Right cardiac atrium (tissue), 5 donors: ENCODE measurements at places on chromosomes 2 and 18.

GRCh38 chr2:104434966-104435365 lies 418.9 kb upstream of the POU3F3 start:
- DNase-seq, result no peak

DNA sequence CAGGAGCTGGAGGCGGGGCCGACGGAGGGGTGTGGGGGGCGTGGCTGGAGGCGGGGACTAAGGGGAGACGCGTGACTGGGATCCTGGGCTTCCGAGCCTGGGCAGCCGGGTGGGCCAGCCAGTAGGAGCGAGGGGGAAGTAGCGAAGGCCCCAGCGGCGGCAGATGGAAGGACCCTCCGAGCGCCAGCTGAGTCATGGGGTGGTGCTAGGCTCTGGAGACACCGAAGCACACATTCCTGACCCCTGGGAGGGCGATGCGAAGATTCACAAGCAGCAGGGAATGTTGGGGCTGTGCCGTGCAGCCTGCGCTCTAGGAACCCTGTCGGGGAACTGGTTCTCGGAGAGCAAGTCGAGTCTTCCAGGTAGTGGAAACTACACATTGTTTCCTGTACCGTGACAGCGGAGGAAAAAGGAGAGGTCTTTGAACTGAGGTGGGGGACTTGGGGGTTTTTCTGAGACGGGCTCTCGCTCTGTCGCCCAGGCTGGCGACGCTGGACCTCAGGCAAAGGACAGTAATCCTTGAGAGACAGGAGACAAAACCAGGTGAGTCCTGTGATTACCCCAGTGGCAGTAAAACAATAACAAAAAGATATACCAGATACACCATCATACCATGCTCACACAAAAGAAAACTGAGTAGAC lies 650 bp upstream of the AFG3L2 start:
- DNase-seq, result no peak

GRCh38 chr18:54946149-54946581 lies 13.1 kb downstream of the CCDC68 start:
- DNase-seq, result peak; percentile 67

GRCh38 chr2:181953881-181954537 lies 31.6 kb upstream of the PPP1R1C start:
- DNase-seq, result peak; percentile 51

DNA sequence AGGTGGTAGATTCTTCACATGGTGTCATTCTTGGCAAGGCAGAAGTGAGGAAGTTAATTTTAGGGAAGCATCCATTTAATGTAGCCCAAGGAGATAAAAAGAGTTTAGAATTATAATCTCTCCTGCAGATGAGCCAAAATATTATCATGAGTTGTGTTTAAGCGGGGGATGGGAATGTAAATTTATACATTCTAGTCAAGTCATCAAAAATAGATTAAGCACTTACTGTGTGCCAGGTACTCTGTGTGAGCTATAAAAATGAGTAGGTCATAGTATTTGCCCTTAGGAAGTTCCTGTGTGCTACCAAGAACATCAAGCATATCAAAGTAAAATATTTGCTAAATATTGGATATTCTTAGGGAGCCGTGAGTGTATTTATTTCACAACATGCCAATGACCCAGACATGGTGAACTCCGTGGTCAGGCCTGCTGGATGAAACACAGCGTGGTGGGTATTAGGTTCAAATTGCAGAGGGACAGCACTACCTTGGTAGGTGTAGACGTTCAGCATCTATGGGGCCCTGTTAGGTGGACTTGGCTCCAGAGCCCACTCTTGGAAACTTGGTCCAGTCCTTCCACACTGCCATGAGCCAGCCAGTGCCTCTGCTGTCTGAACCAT lies 37.4 kb downstream of the MEIS1 start:
- no peak for DNase-seq
